Bladder microvascular endothelial cell (primary cell): ENCODE measurements at places on chromosomes 12 and 14. TPM values are rescaled to one million over a fixed set of nuclear protein-coding genes. Genes with fewer than 3 reads are reported as not detected.

ANKS1B gene
- 0.19 TPM in 1 of 2 replicates, not detected in the other for total RNA-seq

RNF212B gene
- total RNA-seq = not detected in 2 replicates

ANO4 gene
- 0.16 and 0.94 TPM in 2 replicates for total RNA-seq

STAC3 gene
- total RNA-seq = 0.16 TPM in 1 of 2 replicates, not detected in the other

LALBA gene
- not detected in 2 replicates for total RNA-seq

RACGAP1 gene
- total RNA-seq = 27.6 and 51.6 TPM in 2 replicates
